ENCODE measurements at places on chromosomes 3 and 15.

- DNase-seq = no peak
Observed at GRCh38 chr3:112346491-112347122, 13.7 kb downstream of the CD200 start.

GRCh38 chr15:68536331-68537095 lies 42.3 kb upstream of the CORO2B start:
- no peak for DNase-seq

DNA sequence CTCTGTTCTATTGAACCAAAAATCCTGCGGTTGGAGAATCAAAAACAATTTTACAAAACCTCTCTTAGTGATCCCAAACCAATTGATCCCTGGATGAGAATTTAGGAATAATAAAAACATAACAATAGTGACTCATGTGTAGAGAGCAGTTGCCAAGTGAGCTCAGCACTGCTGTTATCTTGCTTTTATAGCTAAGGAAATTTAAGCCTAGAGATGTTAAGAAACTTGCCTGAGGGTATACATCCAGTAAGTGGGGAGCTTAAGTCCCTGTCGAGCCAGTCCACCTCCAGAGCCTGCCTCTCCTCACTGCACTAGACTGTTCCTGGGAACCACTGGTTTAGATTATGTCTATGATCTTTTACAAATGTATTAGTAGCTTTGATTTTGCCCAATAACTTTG lies 358.4 kb upstream of the LMCD1 start:
- no peak for DNase-seq

DNA sequence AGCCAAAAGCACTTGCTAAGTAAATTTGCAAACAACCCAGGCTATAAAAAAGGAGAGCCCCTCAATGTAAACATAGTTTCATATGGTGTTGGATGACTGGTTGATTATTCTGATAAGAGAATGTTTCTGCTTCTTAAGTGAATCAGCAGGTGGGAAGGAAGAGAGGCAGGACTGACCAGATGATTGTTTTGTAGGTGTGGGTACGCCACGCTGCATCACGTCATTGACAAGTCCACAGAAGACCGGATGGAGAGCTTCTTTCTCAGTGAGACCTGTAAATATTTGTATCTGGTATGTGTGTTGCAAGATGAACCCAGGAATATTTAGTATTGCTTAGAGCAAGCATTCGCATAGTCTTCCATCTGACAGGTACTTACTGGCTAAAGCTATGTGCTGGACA lies 23.4 kb downstream of the EDEM1 start:
- no peak for DNase-seq

- DNase-seq = no peak
Observed at GRCh38 chr3:24426896-24427295, 67.8 kb downstream of the THRB start.

- no peak for DNase-seq
Observed at GRCh38 chr15:97520689-97521088, 439.8 kb upstream of the ARRDC4 start.

DNA sequence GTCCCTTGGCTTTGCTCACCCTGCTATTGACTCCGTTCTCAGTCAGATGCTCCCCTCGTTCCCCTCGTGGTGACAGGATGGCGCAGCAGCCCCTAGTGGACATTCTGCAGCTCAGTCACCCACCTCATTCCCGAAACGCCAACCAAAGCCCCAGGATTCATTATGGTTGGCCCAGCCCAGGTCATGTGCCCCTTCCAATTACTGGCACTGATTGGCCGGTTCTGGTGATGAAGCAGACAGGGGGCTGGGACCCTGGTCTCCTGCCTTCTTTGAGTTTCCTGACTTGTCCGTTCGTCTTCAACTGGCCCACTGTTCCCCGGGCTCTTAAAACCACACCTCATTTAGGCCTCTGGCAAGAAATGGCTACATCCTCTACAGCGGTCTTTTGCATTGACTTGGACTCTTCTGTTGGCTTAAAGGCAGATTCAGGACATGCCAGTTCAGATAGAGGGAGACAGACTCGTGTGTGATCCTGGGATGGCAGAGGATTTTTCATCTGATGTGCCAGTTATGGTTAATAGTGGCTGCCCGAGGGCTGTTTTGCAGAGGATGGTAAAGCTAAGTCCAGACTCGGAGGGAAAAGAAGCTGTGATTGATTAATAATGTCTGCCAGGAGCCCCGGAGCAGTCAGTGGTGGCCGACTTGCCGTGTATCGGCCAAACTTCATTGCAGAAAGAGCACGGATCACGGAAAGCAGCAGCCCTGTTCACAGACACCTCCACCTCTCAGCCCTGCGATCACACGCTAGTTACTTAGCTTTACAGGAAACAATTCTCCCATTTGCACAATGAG lies 37.8 kb downstream of the LSM3 start:
- peak; percentile 28 for DNase-seq

GRCh38 chr3:119351581-119351980 lies 57.4 kb downstream of the ARHGAP31 start:
- no peak for DNase-seq

GRCh38 chr3:172014145-172014544 lies 25.2 kb upstream of the FNDC3B start:
- no peak for DNase-seq

GRCh38 chr15:77580996-77581682 lies 51.6 kb downstream of the LINGO1 start:
- no peak for DNase-seq

DNA sequence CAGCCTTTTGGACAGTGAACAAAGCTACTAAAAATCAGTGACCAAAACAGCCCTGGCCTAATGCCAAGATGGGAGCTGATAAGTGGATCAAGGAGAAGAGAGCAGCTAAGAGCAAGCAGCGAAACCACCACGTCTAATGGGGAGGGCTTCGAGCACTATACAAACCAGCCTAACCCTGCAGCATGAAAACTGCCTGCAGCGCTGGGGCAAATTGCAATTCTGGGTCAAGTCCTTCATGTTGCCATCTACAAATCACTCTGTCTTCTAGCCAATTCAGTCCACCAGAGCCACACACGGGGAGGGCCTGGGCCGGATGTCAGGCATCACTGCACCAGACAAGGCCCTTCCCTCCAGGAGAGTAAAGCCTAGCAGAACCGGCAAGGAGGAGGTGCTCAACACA lies 30.5 kb upstream of the SPATA12 start:
- no peak for DNase-seq

DNA sequence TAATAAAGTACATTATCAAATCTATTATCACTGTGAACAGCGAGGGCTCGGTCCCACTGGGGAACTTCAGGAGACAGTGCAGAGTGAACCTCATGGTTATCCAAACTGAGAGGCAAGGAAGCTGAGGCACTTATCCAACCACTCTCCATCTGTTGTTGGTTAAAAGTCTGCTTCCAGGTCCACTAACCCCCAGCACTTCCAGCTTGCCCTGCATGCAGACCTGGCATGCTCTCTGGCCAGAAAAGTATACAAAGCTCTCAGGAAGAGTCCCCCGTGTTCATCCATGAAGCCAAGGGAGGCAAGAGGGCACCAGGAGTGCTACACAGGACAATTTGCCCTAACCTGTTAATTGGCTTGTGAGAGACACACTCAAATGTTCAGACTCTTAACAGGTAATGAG lies 36.0 kb downstream of the FBN1 start:
- DNase-seq = no peak

DNA sequence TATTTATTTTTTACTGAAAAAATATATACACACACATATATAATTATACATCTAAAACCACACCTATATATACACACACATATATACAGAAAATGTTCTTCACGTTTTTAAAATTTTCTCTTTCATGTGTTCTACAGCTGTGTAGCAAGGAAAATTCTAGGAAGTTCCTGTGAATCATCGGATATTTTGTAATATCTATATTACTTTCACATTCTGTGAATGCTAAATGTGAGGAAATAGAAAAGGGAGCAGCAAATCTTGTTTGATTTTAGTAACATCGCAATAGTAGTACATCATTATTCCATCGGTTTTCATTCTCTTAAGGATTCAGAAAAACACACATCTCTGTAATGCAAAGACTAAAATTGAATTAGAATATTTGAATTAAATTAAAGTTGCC lies 836.8 kb upstream of the NECTIN3 start:
- DNase-seq = no peak

- no peak for DNase-seq
Observed at GRCh38 chr3:45582430-45582829, 12.1 kb upstream of the LIMD1 start.

DNA sequence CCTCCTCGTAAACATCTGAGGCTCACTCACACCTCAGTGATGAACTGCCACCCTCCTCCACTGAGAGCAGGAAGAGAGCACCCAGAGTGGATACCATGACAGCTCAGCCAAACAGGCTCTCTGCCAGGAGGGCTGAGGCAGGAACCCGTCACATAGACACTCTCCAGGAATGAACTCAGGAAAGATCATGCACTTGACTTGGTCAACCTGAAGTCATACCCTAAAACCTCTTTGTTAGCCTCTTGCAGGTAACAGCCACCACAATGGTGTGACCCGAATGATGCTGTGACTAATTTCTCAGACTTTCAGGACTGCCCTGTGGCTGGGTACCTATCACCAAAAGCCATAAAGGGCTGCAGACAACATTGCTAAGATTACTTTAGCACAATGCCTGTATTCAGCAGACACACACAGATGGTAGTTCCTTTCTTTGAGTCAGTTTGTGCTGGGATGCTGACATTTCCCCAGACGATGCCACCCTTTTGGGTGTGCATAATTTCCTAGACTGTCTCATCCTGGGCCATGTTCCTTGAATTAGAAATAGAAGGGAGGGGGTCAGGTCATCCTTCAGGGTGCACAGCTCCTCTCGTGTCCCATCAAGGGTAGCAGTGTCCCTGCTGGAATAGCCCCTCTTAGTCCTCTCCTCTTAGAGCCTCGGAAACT lies 30.3 kb downstream of the CX3CR1 start:
- DNase-seq = no peak

- DNase-seq = no peak
Observed at GRCh38 chr3:162704238-162704637, 1207.6 kb downstream of the OTOL1 start.

- DNase-seq = no peak
Observed at GRCh38 chr3:34024447-34025240, 226.2 kb downstream of the PDCD6IP start.

- DNase-seq = no peak
Observed at GRCh38 chr3:144777906-144778305, 806.3 kb downstream of the DIPK2A start.

DNA sequence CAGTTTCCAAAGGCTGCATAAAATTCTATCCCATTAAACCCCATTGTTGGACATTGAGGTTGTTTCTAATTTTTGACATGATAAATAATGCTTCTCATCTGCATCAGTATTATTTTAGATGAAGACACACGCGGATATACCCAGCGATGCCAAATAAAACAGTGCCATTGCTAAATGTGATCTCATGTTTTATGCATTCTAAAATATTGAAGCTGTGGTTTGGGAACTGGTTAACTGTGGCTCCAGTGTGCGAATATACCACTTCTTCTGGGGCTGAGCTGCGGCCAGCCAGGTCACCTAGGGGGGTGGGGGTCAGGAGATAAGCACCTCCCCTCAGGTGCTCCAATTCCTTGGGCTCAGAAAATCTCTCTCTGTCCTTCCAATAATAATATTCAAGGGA lies 230.0 kb downstream of the ADAMTS9 start:
- no peak for DNase-seq

DNA sequence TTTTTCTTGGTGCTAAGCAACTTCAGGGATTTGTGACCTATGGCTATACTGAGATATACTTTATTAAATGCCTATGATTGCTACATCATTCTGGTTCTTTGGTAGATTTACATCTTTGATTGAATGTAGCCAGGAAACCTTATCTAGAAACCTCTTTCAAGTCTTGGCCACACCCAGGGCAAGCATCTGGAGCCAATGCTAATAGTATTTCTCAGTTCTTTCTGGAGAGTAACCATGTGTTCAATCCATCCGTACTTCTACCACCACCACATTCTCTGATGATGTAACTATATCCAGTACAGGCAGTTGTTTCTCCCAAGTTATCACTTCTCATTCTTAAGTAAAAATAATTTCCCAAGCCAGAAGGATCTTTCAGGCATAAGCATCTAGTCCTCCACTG lies 69.0 kb downstream of the NME9 start:
- no peak for DNase-seq

- no peak for DNase-seq
Observed at GRCh38 chr15:69535101-69535638, 82.6 kb downstream of the RPLP1 start.

DNA sequence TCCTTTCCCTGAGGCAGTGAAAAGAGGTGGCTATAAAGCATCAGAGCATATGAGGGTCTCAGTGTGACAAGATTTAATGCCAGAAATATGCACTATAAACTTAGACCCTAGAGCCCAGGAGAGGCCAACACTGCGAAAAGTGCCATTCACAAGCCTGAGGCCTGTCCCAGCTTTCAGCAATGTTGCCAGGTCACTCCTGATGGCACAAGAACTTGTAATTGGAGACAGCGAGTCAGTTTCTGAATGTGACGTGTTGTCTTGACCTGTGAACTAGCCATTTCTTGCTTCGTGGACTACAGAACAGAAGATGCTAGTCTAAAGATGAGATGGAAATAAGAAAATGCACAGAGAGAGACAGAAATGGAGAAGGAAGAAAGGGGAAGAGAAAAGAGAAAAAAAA lies 87.9 kb downstream of the WDR72 start:
- DNase-seq = no peak

GRCh38 chr3:61172684-61173083 lies 78.6 kb downstream of the FHIT start:
- no peak for DNase-seq

GRCh38 chr15:81948222-81948621 lies 97.6 kb downstream of the MEX3B start:
- no peak for DNase-seq

DNA sequence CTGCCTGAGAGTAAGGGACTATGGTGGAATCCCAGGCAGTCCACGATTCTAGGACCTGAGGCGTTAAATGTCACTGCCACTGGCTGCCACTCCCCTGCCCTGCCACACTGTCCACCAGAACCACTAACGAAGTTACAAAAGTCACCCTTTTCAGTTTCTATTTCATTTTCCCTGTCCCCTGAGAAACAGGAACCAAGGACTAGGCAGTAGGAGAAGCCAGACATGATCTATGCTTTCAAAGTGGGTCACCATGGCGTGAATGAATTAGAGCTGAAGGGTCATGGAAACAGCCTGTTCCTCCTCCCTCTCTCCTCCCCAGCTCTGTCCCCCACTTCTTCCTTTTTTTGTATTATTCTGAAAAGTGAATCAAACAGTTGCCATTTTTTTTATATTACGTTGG lies 9.1 kb upstream of the ADPRH start:
- no peak for DNase-seq

DNA sequence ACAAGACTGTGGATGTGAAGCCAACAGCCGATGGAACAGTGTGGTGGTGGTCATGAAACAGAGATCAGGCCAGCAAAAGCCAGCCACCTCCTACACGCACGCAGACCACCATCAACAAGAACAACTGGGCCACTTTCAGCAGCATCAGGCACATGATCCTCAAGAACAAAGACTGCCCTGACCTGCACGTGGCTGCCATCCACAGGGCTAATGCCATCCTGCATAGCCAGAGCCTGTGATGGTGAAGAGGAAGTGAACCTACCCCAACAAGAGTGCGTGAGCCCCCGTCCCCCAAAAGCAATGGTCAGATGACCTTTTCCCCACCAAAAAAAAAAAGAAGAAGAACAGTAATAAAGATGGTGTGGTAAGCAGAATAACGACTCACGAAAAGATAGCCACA lies 62.6 kb downstream of the AQP9 start:
- no peak for DNase-seq

All from stimulated activated CD8-positive, alpha-beta memory T cell treated with anti-CD3 and anti-CD28 coated beads, Interleukin-12 subunit alpha, Interleukin-12 subunit beta, amount 100 ng/mL, for 4 hours (primary cell).